Stimulated activated naive CD4-positive, alpha-beta T cell (primary cell): ENCODE measurements at places on chromosomes 2 and 18.

DNA sequence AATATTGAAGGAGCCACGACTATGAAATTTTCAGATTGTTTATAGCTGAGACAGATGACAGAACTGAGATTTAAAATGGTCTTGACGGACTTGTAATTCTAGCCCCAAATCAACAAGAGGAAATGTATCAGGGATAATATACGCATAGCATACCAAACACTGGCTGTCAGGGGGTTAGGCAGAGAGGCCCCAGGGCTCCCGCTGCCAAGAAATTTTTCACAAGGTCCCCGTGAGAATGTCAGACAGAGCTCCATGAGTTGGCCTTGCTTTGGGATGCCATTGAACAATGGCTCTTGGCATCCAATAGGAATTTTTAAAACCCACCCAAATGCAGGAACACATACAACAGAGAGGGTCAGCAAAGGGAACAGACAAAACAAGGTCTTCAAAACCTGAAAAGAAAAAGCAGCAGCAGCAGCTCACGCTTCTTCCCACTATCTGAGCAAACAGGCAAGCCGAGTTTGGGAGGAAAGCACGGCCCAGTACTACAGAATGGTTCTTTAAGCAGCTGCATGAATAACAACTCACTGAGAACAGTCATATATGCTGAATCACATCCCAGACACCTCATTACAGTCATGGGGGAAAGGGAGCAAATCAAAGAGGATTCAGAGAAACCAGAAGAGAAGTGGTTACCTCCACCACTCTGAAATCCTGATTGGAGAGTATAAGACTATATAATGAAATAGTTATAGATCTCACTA lies 445.6 kb downstream of the RND3 start:
- DNase-seq, result no peak

DNA sequence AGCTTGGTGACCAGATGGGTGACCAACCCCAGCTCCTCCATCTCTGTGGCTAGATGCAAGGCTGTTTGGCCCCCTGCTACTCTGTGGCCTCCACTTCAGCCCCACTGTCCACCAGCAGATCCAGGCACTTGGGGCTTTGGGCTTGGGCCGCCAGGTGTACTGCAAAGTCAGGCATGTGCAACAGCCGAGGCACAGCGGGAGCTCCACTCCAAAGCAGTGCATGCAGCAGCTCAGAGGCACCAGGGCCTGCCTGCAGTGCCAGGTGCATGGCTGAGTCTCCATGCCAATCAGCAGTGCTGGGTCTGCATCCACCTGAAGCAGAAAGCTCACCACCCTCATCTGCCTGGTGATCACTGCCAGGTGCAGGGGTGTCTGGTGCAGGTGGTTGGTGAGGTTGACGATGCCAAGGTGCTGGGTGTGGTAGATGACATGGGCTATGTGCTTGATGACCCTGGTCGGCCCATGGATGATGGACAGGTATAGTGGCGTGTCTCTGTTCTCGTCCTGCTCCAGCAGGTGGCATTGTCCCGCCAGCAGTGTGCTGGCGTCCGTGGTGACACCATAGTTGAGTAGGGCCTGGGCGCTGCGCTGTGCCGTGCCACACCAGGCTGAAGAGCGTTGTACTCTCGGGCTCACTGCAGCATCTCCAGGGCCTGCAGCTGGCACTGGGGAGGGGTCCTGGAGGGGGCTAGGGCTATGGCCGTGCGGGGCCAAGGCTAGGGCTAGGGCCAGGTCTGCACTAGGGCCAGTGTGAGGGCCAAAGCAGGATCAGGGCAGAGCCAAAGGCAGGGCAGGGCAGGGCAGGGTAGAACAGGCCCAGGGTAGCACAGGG lies 1.0 kb upstream of the ANKRD62 start:
- DNase-seq, result no peak

DNA sequence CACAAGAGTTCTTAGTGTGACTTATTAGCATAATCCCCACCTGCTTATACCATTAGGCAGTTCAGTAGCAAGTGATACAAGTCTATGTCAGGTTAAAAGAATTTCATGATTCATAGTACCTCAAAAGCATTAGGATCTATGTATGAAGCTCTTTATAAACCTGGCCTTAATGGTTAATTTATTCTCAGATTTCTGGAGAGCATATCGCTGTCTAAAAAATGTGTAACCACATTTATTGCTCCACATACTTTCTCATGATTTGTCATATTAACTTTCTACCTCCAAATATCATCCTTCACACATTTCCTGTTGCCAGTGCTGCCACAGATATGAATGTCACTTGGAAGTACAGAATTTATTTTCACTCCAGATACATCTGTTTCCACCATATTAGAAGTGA lies 332.8 kb upstream of the MAP2 start:
- no peak for DNase-seq

GRCh38 chr2:99998651-99999320 lies 143.6 kb downstream of the AFF3 start:
- DNase-seq, result no peak

DNA sequence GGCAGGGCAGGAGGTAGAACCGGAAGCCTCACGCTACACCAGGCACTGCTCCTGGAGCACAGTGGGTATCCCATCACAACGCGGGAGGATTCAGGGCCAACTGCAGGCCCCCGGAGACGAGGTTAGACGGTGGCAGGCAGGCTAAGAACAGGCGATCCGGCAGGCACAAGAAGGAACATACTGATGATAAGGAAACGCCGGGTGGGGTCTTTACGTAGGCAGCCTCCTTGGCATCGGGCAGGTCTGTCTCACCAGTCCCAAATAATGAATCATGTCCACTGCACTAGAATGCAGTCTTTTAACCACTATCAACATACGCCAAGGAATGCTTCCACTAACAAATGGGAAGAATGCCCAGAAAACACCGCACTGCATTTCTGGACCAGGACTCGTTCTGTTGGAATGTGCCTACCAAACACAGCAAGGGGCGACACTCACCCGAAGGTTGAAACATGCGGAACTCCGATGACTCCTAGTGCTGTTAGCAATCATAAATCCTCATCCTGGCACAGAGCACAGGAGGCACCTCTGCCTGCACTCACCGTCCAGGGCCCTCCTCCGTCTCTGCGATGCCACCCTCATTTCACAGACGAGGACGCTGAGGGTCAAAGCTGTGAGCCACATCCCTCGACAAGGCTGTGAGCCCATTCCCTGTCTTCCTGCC lies 35.2 kb downstream of the ZNF516 start:
- no peak for DNase-seq

GRCh38 chr2:182920631-182921056 lies 54.2 kb upstream of the FRZB start:
- no peak for DNase-seq

DNA sequence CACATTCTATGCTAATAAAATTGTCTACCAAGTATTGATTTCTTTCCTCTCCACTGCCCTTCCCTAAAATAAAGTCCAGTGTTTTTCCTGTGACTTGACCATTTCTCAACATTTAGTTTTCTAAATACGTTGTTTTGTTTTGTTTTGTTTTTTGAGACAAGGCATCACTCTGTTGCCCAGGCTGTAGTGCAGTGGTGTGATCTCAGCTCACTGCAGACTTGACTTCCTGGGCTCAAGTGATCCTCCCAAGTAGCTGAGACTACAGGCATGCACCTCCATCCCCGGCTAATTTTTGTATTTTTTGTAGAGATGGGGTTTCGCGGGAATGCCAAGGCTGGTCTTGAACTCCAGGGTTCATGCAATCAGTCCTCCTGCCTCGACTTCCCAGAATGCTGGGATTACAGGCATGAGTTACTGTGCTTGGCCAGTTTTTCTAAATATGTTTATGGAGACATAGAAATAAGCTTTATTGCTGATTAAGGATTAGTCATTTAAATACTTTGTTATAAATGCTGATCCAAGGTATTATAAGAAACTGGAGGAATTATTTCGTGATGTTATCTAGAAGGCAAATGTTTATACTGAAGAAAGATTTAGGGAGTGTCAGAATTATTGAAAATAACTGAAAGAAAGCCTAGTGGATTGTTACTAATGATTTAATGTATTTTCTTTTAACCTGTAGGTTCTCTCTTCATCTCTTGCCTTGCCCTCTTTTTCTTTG lies 5.7 kb upstream of the HTR2B start:
- DNase-seq, result no peak

DNA sequence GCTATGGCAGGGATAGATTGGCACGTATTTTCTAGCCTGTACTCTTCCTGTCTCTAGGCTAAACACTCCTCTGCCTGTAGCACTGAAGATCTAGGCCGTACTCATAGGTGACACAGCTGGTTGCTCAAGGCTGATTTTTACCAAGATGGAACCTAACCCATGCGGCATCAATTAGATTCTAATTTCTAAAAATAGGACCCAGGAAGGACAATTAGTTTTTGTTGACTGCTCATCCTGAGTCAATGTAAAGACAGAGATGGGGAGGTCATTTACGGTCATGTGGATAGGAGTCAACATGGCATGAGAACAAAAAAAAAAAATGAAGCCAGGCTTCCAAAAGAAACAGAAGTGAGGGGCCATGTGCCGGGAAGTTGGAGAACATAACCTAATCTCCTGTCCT lies 360.7 kb upstream of the ETAA1 start:
- DNase-seq, result no peak

DNA sequence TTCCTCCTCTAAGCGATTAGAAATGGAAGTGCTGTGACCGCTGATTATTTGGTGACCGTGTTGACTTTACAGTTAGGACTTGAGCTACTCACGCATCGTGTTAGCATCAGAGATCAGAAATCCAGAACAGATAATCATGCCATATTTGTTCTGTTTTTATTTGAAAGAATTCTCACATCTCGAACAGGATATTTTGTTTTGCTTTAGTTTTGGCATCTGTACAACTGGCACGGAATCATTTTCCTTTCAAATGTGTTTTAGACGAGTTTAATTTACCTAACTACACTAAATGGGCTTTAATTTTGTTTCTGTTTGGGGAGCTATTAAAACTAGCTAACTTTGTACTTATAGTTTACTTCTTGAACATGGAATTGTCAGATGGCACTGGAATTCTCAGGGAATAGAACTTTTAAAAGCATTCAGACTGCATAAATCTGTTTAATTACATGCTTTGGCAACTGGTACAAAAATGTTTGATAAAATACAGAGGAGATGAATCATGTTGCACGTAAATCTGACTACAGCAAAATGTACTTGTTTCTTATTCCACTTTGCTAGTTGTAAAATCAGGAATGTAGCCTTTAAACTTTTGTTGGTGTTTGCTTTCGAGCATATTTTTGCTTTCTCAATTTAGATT lies 1.4 kb downstream of the ITPRID2 start:
- DNase-seq, result no peak

- no peak for DNase-seq
Measured at GRCh38 chr18:57982372-57983021, 61.5 kb upstream of the NEDD4L start.

GRCh38 chr2:141015341-141016047 lies 1115.3 kb downstream of the LRP1B start:
- no peak for DNase-seq

GRCh38 chr2:232875256-232876121 lies 5.4 kb downstream of the SNORC start:
- no peak for DNase-seq

DNA sequence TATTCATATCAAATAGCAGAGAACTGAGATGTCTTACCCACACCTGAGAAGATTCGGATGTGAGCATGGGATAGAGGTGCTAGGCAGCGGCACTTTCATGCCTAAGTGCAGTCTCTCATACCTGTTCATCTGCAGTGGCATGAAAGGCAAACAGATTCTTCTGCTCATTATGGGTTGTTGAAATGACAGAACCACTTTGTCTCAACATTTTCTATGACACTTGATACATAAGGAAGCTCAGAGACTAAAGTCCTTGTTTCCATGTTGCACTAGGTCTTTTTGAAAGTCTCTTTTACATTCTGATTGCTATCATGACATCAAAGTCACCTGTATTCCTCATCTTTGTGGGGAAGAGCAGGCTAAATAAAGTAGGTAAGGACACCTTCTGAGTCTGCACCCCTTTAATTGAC lies 8.0 kb upstream of the SCN1A start:
- DNase-seq, result no peak

- DNase-seq, result no peak
Measured at GRCh38 chr2:72150861-72151356, 3.2 kb upstream of the CYP26B1 start.

GRCh38 chr2:85653996-85654395 lies 14.0 kb downstream of the SFTPB start:
- DNase-seq, result no peak

DNA sequence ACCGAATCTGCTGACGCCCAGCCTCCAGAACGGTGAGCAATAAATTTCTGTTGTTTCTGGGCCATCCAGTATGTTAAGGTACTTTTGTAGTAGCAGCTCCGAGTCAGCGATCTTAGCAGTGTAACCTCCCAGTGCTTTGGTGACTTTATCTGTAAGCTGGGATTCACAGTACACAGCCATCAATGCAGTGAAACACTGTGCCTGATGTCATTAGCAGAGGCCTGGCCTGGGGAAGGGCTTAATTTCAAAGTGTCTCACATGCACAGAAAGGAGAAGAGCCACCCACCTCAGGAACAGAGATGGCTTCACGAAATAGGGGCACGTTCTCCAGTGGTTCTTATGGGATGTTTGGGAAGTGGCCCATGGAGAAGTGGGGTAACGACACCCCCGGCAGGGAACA lies 281.2 kb downstream of the PHLPP1 start:
- DNase-seq, result no peak
